Stimulated activated CD4-positive, alpha-beta T cell treated with anti-CD3 and anti-CD28 coated beads, Interleukin-1b, Interleukin-23, amount 100 ng/mL, for 1 hour (primary cell): ENCODE measurements at places on chromosomes 4 and X.

DNA sequence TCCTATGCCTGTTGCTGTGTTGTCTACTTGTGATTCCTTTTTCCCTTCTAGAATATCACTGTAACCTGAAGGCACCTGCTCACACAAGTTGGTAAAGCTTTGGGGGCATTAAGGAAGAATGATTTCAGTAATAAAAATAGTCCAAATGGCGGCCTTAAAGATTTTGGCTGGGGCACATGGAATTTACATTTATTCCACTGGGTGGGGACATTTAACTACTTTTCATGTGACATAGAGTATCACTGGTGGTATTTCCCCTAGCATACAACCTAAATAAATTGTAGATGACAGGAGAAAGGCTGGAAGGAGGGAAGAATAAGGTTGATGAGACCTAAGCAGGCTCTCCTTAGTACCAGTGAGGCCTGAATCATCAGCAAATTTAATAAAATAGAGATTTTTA is 121.8 kb upstream of the EDA2R start:
- DNase-seq = no peak

DNA sequence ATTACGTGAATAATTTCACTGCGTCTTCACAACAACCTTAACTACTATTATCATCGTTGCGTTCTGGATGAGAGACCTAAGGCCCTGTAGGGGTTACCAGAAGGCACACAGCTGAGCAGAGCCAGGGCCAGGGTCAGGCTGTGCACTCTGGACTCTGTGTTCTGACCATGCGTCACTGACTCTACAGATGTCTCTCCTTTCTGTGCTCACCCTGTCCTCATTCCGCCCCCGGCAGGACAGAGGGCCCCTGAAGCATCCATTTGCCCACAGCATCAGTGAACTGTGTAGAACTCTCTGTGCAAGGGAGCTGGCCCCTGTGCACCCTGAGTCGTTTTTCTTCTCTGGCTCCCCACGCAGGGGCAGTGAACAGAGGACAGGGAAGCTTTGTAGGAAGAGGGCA is 21.3 kb downstream of the GPKOW start:
- DNase-seq = no peak

DNA sequence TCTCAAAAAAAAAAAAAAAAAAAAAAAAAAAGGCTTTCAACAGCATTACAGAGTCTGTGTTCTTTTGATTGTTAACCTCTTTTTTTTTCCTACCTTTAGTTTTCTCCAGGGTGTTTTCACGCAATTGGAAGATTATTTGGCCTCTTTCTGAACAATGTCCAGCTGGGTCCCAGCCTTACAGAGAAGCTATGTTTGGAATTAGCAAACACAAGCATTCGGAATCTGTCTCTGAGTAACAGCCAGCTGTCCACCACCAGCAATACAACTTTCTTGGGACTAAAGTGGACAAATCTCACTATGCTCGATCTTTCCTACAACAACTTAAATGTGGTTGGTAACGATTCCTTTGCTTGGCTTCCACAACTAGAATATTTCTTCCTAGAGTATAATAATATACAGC is 13.3 kb downstream of the TLR3 start:
- DNase-seq = no peak

- DNase-seq = no peak
These were observed 63.5 kb downstream of the GPC3 start for GRCh38 chrX:133921764-133922389.

DNA sequence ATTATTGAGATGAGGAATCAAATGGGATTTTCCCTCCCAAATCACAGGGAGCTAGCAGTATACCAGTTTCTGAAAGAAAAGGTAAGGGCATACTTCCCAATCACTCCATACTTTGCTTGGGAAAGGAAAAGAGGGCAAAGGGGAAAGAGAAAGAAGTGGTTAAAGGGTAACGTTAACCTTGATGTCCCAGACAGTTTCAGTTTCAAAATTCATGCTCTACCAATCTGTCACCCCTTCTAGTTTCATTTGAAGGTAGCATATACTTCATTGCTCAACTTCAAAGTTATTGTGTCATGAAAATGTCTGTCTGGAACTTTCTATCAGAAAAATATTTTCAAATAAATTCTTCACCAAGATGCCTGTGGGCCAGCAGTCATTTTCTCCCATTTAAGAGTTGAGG is 16.0 kb downstream of the TNMD start:
- no peak for DNase-seq
